ENCODE measurements at places on chromosomes 3 and 15.

- no peak for DNase-seq
These were observed 958.8 kb upstream of the NR2F2 start for GRCh38 chr15:95371664-95372063.

DNA sequence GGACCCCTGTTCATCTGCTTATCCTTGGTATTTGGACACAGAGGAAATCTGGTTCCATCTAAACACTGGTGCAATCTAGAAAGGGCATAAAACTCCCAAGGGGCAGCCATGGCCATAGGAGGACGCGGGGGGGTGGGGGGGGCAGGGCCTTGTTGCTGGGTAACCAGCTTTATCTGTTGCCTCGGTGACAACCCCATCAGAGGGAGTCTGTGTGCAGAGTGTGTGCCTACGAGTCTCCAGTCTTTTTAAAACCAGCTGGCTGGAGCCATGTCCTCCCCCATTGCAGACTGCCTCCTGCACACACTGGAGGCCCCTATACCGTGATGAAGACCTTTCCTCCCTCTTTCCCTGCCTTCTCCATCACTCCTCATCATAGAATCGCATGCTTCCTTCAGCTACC is 26.4 kb upstream of the CORO2B start:
- DNase-seq: no peak

- no peak for DNase-seq
These were observed 279.2 kb upstream of the KCNH8 start for GRCh38 chr3:18868911-18869689.

DNA sequence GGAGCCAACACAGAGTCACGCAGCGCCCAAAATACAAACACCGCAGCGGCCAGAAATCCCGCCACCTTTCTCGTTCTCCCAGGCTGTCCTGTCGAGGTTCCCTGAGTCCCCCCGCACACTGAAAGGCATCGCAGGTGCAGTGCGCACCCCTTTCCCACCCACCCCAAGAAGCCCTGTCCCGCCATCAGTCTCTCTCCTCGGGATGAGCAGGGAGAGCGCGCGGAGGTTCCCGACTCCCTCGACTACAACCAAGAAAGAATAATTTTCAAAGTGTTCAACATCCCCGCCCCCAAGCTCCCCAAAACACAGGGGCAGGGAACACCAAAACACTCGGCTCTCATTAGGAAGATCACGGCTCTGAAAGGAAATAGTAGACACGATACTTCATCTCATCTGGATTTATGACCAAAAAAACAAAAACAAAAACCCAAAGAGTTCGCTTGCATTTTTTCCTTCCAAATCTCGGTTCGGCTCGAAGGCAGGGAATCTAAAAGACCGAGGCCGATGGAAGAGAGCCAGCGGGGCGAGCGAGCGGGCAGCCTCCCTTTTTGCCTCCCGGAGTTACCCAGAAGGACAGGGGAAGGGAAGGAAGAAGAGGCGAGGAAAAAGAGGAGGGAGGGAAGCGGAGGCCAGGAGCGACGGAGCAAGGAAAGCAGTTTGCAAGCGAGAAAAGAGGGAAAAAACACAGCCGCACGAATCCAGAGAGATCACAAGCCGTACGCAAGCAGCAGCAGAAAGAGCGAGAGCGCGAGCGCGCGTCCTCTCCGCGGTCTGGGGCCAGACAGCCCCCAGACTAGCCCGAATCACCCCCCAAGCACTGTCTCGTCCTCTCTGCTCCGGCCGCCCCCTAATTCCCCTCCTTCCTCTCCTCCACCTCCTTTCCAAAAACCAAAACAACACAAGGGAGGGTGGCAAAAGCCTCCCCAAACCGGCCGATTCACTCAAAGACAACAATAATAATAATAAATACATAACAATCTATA is 808 bp downstream of the BCL6 start:
- no peak for DNase-seq

GRCh38 chr3:106161246-106161645 is 292.4 kb upstream of the CBLB start:
- peak; percentile 17 for DNase-seq

GRCh38 chr3:72492240-72492639 is 356.0 kb downstream of the SHQ1 start:
- DNase-seq: no peak

GRCh38 chr3:153290268-153291015 is 128.4 kb downstream of the RAP2B start:
- no peak for DNase-seq

DNA sequence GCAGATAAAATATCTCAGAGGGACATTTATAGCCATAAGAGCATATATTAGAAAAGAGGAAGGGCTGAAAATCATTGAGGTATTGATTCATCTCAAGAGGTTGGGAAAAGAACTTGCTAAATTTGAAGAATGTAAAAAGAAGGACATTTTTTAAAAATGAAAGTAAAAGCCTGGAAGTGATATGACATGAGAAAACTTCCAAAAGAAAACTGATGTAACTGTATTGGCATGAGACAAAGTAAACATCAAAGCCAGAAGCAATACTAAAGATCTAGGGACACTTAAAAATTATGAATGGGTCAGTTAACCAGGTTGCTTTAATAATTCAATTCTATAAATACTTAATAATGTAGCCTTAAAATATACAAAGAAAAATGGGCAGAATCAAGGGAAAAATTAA is 31.9 kb downstream of the CEP63 start:
- no peak for DNase-seq

GRCh38 chr15:28100516-28101195 is 1.5 kb upstream of the OCA2 start:
- DNase-seq: no peak

- DNase-seq: peak; percentile 10
These were observed at the start of gene RARRES1 for GRCh38 chr3:158731938-158732855. Gene RARRES1, minus strand, starts transcription at chr3:158732457. Its CDS starts 42 bp downstream, at chr3:158732415.

- DNase-seq: no peak
These were observed 10.7 kb upstream of the CYP11A1 start for GRCh38 chr15:74377831-74378766.

DNA sequence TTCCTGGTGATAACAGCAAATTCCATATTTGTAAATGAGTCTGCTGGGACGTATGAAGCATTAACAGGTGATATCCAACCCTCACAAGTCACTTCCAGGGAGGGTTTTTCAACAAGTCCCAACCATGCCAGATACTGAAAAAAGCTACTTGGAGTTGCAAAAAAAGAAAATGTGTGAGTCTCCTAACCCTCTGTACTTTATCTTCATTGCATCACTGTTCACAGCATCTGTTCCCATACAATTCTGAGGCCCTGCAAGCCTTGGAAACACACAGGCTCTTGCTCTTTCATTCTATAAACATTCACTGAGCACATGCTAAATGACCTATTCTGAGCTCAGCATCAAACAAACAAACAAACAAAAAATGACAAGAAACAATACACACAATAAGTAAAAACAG is 120.8 kb downstream of the RFTN1 start:
- no peak for DNase-seq

DNA sequence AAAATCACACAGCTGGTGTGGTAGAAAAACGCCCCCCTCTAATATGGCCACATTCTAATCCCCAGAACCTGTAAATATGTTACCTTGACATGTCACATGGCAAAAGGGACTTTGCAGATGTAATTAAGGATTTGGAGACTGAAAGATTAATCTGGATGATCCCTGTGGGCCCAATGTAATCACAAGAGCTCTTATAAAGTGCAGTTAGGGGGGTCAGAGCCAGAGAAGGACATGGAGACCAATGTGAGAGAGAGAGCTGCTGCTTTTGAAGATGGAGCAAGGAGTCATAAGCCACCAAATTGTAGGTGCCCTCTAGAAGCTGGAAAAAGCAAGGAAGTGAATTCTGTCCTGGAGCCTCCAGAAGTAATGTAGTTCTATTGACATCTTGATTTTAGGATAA is 152.6 kb downstream of the PEX5L start:
- DNase-seq: no peak

- no peak for DNase-seq
These were observed 1.2 kb downstream of the PHC3 start for GRCh38 chr3:170180079-170180907.

DNA sequence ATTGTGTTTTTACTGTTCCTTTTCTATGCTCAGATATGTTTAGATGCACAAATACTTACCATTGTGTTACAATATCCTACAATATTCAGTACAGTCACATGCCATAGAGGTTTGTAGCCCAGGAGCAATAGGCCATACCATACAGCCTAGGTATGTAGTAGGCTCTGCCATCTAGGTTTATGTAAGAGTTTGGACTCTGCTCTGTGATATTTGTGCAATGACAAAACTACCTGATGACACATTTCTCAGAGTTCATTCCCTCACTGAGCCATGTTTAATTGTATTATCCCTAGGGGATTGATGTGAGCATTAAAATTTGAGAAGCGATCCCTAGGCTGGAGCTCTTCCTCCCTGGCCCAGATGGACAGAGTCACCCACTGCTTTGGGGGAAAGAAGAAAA is 270.0 kb upstream of the PROK2 start:
- no peak for DNase-seq

All from NCI-H1092 (cell line).